Left renal cortex interstitium (tissue), 4 donors: ENCODE measurements at places on chromosomes 6 and 20. TPM values are rescaled to one million over a fixed set of nuclear protein-coding genes. Genes with fewer than 3 reads are reported as not detected.
A peak's percentile ranks its signal among the peaks of the same experiment; 100 is the strongest.

GRCh38 chr6:108699290-108700041 is 138.7 kb downstream of the FOXO3 start:
- DNase-seq = no peak

DNA sequence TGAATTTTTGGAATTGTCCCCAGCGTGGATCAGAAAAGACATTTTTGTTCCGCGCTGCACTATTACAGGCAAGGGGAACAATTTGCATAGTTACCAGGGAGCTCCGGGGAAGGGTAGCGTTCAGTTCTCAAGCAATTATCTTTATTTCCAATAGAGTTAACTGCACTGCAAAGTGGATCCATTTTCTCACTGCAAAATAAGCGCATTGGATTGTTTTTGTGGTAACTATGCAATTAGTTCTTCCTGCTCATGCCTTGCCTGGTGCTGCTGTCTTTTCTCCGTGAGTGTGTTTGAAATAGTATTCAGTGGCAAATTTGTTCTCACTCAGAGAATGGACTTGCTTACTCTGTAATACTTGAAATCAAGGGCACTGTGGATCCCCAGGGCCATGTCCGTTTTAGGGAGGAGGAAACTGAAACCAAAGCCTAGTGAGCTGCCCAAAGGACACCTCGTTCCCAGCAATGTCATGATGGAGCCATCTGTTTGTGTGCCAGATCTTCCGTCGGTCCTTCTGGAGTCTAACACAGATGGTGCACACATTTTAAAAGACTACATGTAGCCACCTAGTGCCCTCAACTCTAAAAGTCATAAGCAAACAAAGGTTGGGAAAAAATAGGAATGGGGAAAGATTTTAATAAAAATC is 7.4 kb upstream of the PCK1 start:
- no peak for DNase-seq

DNA sequence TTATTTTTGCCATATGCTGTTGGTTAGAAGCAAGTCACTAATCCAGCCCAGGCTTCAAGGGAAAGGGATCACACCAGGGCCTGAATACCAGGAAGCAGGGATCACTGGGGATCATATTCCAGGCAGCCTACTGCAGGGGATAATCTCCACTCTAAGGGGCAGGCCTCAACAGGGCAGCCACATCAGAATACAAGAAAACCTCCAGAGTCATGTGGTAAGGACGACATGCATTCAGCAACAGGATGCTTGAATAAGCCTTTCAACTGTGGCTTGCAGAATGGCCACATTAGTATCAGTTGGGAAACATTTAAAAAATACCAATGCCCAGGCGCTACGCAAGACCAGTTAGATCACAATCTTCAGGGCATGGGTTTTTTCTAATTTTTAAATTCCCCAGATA is 109.1 kb downstream of the LY86 start:
- no peak for DNase-seq

DNA sequence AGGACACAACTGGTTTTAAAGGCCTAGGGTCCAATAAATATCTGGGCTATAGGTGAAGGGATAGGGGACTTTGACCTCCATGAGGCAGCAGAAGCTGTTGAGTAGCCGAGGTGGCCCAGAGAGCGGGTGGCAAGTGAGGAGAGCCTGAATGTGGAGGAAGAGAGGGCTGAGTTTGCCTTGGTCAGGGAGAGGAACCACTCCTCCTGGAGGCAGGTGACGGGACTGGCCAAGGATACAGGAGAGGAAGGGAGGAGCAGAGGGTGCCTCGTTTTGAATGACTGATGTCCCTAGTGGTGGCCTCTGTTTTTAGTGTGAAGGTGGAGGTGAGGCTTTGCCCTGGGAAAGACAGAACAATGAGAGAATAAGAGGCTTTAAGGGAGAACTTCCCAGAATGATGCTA is 19.1 kb upstream of the AAR2 start:
- no peak for DNase-seq

- DNase-seq = no peak
These were observed 5.3 kb upstream of the RBM38 start for GRCh38 chr20:57385940-57386339.

The GABRR2 gene
- 0.93 TPM for polyA plus RNA-seq

DNA sequence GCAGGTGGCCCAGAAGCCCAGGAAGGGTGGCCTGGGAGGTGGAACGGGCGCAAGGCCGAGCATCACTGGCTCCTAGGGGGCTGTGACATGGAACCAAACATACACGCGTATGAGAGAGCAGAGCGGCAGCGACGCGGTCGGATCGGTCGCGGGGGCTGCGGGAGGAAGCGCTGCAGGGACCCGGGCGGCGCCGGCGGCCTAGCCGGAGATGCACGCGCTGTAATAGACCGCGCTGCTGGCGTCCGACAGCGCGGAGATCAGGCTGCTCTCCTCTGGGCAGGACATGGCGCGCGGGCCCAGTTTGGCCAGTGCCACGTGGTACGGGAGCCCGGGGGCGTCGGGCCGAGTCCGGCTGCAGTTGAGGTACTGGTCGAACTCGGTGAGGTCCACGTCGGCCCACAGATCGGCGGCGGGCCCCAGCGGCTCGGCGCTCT is 1.5 kb downstream of the SOX18 start:
- DNase-seq = no peak

DNA sequence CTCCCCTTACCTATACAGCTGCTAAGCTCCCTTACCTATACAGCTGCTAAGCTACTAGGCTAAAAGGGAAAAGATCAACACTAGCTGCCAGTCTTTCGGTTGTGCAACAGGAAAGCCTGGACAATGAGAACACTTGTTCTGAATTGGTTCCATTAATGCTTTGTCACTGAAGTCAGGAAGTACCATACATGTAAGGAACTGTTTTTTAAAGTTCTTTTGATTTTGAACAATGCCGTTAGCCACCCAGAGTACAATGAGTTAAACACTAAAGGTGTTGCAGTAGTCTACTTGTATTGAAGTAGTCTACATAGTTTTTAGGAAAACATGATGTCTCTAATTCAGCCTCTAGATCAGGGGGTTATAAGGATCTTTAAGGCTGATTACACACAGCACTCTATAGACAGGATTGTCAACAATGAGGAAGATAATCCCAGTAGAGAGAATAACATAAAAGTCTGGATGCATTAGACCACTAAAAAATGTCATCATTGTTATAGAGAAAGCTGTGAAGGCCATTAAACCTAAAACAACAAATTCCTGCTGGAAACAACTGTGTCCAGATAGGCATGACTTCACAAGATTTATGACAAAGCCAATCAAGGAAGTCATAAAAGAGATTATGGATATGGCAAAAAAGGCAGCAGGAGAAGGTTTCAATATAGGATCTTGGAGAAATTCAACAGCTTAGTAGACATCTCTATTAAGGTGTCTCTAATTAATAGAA is 306.3 kb downstream of the PHF3 start:
- DNase-seq = no peak

DNA sequence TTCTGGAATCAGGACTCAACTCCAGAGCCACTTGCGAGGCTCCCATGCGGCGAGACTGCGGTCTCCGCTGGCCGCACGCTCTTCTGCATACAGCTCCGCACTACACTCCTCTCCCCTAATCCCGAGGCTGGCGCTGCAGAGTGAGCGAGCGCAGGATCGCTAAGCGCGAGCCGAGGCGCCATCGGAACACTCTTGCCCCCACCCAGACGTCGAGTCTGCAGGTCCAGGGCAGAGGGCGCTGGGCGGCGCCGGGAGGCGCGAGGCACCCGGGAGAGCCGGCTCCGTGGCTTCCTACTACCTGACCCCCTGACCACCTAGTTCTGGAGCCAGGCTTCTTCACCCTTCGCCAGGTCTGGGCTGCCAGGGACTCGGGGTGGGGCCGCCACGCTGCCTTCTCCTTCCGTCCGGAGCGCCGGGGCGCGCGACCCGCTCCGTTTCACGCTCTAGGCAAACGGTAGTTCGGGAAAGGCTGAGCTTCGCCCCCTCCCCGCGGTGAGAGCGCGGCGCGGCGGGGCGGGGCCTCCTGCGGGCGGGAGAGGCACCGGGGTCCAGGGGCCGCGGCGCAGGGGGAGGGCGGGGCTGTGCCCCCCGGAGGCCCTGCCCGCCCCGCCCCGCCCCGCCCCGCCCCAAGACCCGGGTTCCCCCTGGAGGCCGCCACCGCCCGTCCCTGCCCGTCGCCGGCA is 5.4 kb upstream of the TUBB2A start:
- DNase-seq = peak; percentile 67

The F13A1 gene
- polyA plus RNA-seq = 13.5 TPM

- DNase-seq = no peak
These were observed 855.5 kb upstream of the MAP3K7 start for GRCh38 chr6:91442342-91442741.

- no peak for DNase-seq
These were observed 29.1 kb downstream of the HECA start for GRCh38 chr6:139164001-139164400.

- no peak for DNase-seq
These were observed 17.1 kb downstream of the FOXF2 start for GRCh38 chr6:1406306-1407072.

DNA sequence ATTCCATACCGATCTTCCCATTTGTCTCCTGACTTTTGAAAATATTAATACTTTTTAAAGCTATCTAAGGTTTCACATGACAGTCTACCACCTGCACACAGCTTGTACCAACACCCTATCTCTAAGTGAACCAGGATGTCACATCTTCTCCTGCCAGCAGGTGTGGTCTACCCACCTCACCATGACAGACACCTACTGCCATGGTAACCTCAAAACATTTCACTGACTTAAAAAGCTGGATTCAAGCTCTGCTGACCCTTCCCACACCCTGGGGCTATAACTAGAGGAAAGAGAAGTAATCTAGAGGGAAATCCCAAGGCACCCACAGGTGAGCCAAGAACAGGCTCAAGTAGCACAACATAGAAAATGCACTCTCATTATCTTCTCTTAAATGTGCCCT is 1.2 kb downstream of the SLC17A3 start:
- DNase-seq = no peak

DNA sequence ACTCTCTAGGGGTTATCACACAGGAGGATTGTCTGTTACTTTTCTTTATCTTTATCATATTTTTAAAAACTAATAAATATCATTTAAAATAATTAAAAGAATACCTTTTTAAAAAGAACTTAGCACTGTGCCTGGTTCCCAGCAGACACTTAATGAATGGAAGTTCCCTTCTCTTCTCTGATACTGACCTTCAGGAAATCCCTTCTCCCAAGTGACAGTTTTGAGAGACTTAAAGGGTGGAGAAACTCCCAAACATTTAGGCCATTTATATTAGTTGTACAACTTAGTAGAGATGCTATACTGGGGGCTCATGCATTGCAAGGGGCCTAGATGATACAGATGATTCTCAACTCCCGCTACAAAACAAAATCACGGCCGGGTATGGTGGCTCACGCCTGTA is 18.5 kb downstream of the MAP1LC3A start:
- no peak for DNase-seq

The SUMO4 gene
- polyA plus RNA-seq = 0.42 TPM

DNA sequence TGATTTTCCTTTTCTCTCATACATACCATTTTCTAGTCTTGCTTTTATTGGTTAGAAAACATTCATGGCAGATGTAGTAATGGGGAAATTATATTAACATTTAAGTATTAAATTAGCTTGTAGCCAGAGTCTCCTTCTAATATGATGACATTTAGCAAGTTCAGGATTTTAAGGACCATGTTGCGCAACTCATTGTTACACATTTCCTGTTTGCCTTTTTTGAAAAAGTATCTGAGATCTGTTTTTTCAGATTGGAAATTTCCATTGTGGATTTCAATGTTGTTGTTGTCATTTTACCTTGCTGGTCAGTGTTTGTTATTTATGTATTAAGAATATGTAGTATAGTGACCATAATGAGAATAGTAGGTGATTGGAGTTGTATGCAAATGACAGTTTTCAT is 38.7 kb downstream of the CDKAL1 start:
- no peak for DNase-seq

DNA sequence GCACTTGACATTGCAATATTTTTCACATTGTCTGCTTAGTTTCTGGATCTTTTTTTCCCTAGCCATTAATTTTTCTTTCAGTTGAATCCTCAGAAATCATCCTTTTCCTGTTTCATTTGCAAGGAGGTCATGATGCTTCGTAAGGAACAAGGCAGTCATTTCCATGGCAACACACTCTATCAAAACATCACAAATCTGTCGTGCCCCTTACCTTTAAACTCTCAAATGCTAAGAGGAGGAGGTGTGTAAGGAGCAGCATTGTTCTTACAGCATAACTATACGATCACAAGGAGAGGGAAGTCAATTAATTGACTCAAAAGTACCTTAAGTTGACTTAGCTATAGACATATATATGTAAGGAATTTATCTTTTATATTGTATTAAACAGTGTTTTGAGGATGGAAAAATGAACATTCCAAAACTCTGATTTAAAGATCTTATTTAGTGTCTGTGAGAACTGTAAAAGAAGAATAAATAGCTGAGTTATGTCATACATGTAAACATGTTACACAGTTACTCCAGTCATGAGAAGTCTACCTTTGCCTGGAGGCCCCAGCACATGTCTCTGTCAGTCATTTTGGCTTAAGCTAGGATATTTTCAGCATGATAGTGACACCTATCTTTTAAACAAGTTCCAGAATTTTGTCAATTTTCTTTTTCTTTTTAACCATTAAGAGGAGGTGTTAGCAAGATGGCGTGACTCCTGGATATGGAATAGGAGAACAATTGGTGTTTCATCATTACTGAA is 41.6 kb downstream of the CDKAL1 start:
- DNase-seq = no peak
